ENCODE measurements at places on chromosomes 2 and 18.

- DNase-seq, result no peak
Measured at GRCh38 chr2:209663139-209663538, 108.5 kb upstream of the UNC80 start.

GRCh38 chr2:160028431-160029269 lies 33.8 kb downstream of the PLA2R1 start:
- DNase-seq, result no peak

- no peak for DNase-seq
Measured at GRCh38 chr18:13179566-13180113, 38.9 kb upstream of the LDLRAD4 start.

DNA sequence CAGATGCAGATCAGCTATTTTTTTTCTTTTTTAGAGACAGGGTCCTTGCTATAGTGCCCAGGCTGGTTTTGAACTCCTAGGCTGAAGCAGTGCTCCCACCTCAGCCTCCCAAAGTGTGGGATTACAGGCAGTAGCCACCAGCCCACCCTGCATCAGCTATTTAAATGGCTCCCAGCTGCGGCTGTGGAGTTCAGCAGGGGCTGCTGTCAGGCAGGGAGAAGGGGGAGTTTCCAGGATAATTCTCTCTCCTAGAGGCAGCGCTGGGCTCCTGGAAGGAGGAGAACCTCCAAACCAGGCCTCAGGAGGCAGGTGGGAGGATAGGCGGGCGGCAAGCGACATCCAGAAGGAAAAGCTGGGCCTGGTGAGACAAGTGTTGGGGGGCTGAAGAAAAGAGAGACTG lies 65.7 kb downstream of the ACTR2 start:
- DNase-seq, result no peak

- no peak for DNase-seq
Measured at GRCh38 chr2:200177971-200178911, 128.3 kb upstream of the SPATS2L start.

DNA sequence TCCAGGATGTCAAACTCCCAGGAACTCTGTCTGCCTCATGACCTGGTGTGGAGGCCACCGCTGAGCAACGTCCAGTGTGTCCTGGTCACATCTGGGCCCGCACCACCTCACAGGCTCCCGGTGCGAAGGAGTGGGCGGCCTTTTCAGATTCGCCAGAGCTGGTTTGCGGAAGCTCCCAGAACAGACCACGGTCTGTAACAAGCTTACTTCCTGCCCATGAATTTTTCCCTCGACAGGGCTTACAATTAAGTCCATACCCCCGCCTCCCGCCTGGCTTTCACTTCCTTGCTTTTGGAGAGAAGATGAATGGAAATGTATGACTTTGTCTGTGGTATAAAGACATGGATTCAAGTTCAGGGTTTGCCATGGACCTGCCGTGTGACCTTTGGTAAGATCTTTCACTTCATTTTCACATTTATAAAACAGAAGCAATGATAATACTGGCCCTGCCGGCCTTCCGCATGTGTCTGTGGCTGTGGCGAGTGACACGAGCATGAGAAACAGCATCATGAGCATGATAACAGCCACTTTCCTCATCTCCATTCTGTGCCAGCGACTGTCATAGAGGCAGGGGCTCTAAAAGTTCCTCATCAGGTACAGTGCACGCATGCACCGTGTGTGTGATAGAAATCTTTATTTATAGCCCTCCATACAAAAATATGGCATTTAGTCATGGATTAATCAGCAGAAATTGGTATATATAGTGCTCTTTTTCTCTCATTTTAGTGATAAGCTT lies 31.0 kb upstream of the KCNF1 start:
- DNase-seq, result no peak

DNA sequence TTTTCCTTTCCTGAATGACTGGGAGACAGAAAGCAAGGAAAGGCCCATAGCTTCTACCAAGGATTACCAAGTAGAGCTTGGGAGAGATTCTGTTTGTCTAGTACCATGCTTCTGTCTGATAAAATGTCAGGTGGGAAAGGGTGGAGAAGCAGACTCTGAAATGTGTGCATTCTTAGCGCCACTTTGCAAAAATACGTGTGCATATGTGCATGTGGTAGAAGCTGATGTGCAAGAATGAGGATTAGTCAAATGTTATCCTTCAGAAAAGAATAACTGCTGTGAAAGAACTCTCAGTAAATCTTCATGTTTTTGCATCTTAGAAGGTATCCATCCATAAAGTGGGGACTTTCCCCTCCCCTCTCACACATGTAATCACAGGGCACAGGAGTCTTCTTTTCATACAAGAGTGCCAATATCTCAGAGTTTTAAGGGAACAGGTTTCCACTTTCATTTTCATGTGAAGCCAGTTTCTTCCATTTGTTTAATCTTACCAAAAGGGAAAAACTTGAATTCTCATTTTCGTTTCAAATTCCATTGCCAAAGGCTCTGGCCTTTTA lies 15.4 kb upstream of the DGKD start:
- no peak for DNase-seq

- DNase-seq, result no peak
Measured at GRCh38 chr2:127811397-127812321, 688 bp upstream of the WDR33 start.

DNA sequence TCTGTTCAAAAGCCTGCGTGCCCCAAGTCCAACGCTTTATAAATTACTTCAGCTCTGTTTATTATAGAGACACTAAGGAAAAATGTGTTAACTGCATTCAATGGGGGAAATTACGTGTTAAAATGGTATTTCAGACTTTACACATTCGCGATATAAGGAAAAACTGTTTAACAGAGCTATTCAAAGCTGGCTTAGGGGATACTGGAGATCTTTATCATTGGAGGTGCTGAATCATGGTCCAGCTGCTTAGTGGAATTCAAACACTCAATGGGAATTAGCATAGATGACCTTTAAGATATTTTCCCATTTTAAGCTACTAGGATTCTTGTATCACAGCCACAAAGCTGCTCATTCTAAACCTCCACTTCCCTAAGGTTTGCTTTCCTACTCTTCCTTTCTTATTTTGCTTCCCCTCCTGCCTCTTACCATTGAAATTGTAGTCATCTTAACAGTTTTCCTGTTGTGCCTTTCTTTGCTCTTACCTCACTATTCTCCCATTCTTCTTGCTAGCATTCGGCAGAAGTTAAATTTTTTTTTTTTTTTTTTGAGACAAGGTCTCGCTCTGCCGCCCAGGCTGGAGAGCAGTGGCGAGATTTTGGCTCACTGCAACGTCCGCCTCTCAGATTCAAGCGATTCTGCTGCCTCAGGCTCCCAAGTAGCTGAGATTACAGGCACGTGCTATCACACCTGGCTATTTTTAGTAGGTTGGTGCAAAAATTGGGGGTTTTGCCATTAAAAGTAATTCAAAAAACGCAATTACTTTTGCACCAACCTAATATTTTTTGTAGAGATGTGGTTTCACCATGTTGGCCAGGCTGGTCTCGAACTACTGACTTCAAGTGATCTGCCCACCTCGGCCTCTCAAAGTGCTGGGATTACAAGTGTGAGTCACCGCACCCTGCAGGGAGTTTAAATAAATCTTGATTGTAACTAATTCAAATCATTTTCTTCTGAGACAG lies 6.5 kb downstream of the SULT6B1 start:
- DNase-seq, result no peak

DNA sequence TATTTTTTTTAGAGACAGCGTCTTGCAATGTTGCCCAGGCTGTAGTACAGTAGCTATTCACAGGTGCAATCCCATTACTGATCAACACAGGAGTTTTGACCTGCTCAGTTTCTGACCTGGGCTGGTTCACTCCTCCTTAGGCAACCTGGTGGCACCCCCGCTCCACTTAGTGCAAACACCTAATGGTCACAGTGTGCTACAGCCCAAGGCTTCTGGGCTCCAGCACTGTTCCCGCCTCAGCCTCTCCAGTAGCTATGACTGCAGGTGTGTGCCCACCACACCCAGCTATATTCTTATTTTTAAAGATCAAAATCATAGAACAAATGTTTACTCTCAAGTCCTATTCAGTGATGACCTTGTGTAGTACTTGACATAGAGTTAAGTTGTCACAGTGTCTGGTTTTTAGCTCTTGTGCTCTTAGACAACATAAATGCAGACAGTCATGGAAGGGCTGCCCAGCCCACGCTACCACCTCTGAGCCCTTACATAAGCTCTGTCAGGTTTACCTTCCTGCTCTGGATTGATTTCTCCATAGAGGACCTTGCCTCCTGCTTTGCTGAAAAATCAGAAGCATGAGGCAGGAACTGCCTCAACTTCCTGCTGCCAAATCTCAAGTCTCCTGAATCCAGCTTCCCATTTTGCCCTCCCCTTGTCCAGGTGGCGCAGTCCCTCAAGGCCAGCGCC lies 82.2 kb upstream of the SLC1A4 start:
- DNase-seq, result no peak

DNA sequence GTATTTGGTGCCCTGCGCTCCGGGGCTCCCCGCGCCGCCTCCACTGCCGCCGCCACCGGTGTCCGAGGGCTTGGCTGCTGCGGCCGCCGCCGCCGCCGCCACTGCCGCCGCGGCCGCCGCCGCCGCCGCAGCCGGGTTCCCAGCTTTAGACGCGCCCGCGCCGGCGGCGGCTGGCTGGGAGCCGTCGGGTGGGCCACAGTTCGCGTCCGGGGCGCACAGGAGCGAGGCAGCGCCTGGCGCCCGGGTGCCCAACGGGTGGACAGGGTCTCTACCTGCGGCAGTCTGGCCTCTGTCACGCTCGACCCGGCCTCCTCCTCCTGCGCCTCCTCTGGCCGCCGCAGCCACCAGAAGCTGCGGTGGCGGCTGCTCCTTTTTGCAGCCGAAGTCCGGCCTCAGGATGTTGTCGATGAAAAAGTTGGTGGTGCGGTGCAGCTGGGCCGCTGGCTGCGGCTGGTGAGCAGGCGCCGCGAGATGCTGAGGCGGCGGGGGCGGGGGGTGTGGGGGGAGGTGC lies 951 bp downstream of the EN1 start:
- no peak for DNase-seq
